NCI-H1436 treated with DMSO at 0.1 percent for 48 hours (cell line): ENCODE measurements at places on chromosomes 5 and 9.

DNA sequence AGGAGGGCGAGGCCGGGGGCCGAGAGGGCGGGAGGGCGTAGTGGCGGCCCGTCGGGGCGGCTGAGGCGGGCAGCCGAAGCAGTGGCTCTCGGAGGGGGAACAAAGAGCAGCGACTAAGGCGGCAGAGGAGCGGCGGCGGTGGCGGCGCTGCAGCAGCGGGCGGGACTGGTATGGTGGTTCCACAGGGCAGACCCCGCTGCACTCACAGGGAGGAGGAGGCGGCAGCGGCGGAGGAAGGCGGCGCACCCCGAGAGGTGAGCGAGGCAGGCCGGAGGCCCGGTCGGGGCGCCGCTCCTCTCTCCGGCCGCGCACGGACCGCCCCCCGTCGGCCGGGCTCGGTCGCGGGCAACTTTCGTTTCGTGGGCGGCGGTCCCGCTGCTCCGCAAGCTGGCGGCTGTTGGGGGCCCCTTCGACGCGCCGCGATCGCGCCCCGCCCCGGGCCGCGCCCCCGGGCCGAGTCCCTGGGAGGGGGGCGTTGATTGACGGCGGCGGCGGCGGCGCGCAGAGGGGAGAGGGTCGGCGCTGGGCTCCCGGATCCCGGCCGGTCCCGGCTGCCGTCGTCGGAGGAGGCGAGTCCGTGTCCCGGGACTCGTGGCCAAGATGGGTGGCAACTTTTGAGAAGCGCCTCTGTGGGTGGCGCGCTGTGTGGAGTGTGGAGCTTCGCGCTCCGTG, 467 bp downstream of the CNOT6 start:
- no peak for DNase-seq

DNA sequence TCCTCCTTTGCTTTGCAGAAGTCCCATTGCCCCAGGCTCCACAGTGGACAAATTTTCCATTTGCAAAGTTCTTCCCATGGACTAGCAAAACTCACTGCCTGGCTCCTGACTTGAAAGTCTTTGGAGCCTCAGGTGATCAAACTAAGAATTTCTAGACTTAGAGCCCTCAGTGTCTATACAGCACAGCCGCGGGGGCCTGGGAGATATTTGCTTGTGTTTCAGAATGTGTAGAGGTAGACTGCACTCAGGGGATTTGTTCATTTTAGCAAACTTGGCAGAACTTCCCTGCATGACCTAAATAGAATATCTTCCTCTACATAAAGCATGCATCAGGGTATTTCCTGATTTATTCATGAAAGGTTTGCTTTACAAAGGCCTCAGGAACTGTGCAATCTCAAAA, 384.2 kb upstream of the ZNF462 start:
- DNase-seq = no peak

- DNase-seq = no peak
These were observed 621 bp downstream of the SEC16A start for GRCh38 chr9:136482046-136482792.

GRCh38 chr9:126030716-126031115, 283.5 kb downstream of the PBX3 start:
- DNase-seq = no peak

- DNase-seq = no peak
These were observed 58.0 kb downstream of the PTPN3 start for GRCh38 chr9:109440117-109440515.

DNA sequence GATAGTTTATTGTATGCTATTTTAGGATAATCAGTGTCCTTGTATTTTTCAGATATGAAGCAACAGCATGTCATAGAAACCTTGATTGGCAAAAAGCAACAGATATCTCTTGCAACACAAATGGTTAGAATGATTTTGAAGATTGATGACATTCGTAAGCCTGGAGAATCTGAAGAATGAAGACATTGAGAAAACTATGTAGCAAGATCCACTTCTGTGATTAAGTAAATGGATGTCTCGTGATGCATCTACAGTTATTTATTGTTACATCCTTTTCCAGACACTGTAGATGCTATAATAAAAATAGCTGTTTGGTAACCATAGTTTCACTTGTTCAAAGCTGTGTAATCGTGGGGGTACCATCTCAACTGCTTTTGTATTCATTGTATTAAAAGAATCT, 14.5 kb downstream of the CCT5 start:
- DNase-seq = no peak

- no peak for DNase-seq
These were observed 9.4 kb upstream of the ADAMTS12 start for GRCh38 chr5:33901156-33901555.

- DNase-seq = no peak
These were observed 484.9 kb downstream of the PTPRD start for GRCh38 chr9:10127867-10128266.

- no peak for DNase-seq
These were observed 75.4 kb upstream of the SELENOP start for GRCh38 chr5:42887097-42887496.

- DNase-seq = no peak
These were observed 222.4 kb downstream of the TSSK1B start for GRCh38 chr5:113212244-113212920.

GRCh38 chr5:65483546-65484346, 2.0 kb upstream of the ADAMTS6 start:
- peak; percentile 40 for DNase-seq

GRCh38 chr5:179307931-179308471, 37.3 kb downstream of the ADAMTS2 start:
- no peak for DNase-seq

GRCh38 chr5:53397845-53398244, 82.6 kb upstream of the FST start:
- DNase-seq = no peak

- peak; percentile 1 for DNase-seq
These were observed 48.9 kb upstream of the SPIN1 start for GRCh38 chr9:88339317-88339716.
